Cardiac septum (tissue), 1 donor: ENCODE measurements at places on chromosomes 3 and 15. TPM values are rescaled to one million over a fixed set of nuclear protein-coding genes. Genes with fewer than 3 reads are reported as not detected.

The ANKUB1 gene
- total RNA-seq, result not detected

The P2RY13 gene
- 0.46 TPM for total RNA-seq

The LRTM1 gene
- not detected for total RNA-seq

The RUVBL1 gene
- total RNA-seq, result 19.7 TPM

The RETNLB gene
- not detected for total RNA-seq

The IQCH gene
- 0.94 TPM for total RNA-seq

The SNX1 gene
- total RNA-seq, result 111 TPM

The CHDH gene
- total RNA-seq, result 0.92 TPM

The CLRN1 gene
- total RNA-seq, result not detected

The FBXW12 gene
- total RNA-seq, result not detected

The MNS1 gene
- total RNA-seq, result 2.0 TPM

The KLHL40 gene
- 0.57 TPM for total RNA-seq

The CGNL1 gene
- 19.6 TPM for total RNA-seq

The CAPN3 gene
- total RNA-seq, result 14.8 TPM

The MAP6D1 gene
- total RNA-seq, result 2.3 TPM

The SCAANT1 gene
- not detected for total RNA-seq

The C3orf85 gene
- total RNA-seq, result not detected

The A4GNT gene
- total RNA-seq, result not detected

The SH3GL3 gene
- total RNA-seq, result not detected

The TEX264 gene
- total RNA-seq, result 28.8 TPM

The CYP1A2 gene
- total RNA-seq, result not detected

The CPNE9 gene
- total RNA-seq, result not detected

The ZBED2 gene
- not detected for total RNA-seq

The UNC13C gene
- total RNA-seq, result 0.32 TPM

The CAMK2N2 gene
- total RNA-seq, result 0.30 TPM

The CCK gene
- not detected for total RNA-seq

The DISP2 gene
- 1.2 TPM for total RNA-seq

The REC114 gene
- total RNA-seq, result not detected

The TTLL13 gene
- 0.16 TPM for total RNA-seq

The FGF12 gene
- total RNA-seq, result 45.1 TPM

The CX3CR1 gene
- 1.3 TPM for total RNA-seq

The PARP15 gene
- total RNA-seq, result 0.67 TPM

The CFAP44 gene
- total RNA-seq, result 2.1 TPM

The GOLGA8H gene
- 1.7 TPM for total RNA-seq

The PDIA3 gene
- 176 TPM for total RNA-seq

The CSPG4 gene
- 21.3 TPM for total RNA-seq

The CEMIP gene
- 0.46 TPM for total RNA-seq

The FHIT gene
- total RNA-seq, result 16.6 TPM

The AP3B2 gene
- total RNA-seq, result 0.22 TPM

The PIAS1 gene
- total RNA-seq, result 29.4 TPM

The SLCO2A1 gene
- total RNA-seq, result 59.2 TPM

The DAPK2 gene
- 31.8 TPM for total RNA-seq

The ITPKA gene
- total RNA-seq, result 1.0 TPM

The RAB43 gene
- 3.4 TPM for total RNA-seq

The GREM1 gene
- total RNA-seq, result 0.59 TPM

The NANOGP8 gene
- not detected for total RNA-seq

The MYO9A gene
- 31.4 TPM for total RNA-seq

The PXK gene
- 10.8 TPM for total RNA-seq

The DZIP1L gene
- 7.2 TPM for total RNA-seq

The UPK1B gene
- total RNA-seq, result not detected

The AMIGO3 gene
- total RNA-seq, result 0.35 TPM

The SERINC4 gene
- 0.43 TPM for total RNA-seq

The SPESP1 gene
- 1.8 TPM for total RNA-seq
